ENCODE measurements at places on chromosomes 7 and 10.
A peak's percentile ranks its signal among the peaks of the same experiment; 100 is the strongest.

DNA sequence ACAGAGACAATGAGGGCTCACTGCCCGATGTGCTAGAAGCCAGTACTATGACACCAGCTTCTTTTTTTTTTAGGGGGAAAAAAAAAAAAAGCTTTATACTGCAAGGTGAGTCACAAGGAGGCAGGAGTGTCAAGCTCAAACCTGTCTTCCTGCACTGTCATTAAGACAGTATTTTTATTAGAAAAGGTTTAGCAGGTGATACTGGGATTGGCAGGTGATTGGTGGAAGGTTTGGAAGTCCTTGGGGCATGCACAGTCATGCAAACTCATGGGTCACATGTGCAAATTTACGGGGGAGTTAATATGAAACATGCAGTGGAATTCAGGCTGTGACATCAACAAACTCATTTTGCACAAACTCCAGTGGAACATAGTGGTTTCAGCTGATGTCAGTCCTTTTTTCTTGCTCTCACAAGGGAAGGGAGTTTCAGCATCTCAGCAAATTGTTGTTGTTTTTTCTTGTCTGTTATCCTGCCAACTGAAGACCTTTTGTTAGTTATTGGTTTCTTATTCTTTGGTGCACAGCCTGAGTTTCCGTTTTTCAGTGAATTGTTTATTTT lies 530.6 kb downstream of the ANKRD7 start:
- DNase-seq = no peak

- no peak for DNase-seq
Observed at GRCh38 chr7:14170872-14171271, 181.4 kb upstream of the ETV1 start.

DNA sequence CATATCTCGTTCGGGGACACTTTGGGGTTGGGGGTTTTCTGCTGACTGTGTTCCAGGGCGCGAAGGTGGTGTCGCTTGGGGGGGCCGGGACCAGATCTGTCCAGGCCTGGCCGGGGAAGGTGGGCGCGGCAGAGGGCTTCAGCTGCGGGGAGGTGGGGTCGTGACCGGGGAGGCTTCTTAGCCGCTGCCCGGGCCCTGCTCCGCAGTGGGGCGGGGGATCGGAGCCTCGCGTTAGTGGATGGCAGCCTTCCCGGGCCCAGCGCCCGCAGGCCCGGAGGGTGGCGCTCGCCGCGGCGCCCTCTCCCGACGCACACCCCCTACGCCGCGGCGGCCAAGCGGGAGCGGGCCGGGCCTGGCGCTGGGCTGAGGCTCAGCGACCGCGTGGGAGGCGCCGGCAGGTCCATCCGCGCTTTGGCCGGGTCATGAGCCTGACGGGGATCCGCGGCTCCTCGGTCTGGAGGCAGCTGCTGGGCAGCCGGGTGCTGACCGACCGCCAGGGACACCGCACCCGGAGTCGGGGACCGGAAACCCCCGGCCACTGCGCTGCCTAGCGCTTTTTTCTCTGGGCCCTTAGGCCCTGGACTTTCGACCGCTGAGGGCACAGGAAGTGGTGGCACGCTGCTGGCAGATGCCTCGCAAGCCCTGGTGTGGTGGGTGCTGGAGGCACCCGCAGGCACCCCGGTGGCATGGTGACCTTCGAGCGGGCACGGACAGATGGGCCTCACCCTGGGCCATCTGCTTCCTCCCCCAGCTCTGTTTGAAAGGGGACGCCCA lies 1.2 kb downstream of the AGAP3 start:
- no peak for DNase-seq

DNA sequence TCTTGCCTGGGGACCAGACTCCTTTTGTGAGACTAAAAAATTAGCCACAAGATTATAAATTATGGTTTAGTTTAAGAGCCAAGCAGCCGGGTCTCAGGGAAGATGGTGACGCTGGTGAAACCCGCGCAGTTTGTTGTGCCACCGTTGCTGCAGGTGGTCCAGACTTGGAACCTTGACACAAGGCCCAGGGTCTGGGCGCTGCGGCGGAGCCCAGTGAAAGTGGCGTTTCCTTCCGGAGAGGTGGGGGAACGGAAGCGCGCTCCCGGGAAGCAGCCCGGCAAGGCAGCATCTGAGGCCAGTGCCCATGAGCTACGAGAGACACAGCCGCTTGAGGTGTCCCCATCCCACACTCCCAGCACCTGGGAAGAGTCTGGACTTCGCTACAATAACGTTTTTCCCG lies 131.6 kb downstream of the SKIDA1 start:
- no peak for DNase-seq

DNA sequence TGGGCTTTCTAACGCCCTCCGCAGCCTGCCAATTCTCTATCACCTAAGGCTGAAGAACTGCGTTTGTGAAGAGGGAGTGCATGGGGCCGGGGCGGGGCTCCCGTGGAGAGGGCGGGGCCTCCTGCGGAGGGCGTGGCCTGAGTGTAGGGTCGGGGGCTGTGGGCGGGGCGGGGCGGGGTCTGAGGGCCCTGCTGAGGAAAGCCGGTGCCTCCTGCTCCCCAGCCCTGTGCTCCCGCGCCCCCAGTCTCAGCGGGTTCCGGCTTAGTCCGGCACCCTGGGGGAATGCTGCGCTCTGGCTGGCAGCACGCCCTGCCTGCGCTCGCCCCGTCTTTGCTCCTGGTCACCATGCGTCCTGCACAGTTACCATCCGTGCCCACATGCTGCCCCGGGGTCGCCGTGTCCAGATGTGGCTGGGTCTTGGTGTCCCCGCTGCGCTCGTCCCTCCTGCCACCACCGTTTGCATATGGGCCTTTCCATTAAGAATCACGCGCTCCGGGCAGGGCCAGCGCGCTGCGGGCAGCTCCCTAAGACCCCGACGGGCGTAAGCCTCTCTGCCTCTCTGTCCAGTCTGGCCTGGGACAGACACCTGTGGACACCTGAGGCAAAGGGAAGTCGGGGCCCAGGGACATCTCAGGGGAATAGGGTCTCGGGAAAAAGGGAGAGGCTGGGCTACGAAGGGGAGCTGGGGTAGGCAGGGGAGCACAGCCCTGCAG lies 144.0 kb upstream of the RET start:
- peak; percentile 13 for DNase-seq

- no peak for DNase-seq
Observed at GRCh38 chr10:119003572-119004289, 25.8 kb upstream of the NANOS1 start.

- DNase-seq = peak; percentile 68
Observed at GRCh38 chr10:72340510-72341261, 14.0 kb downstream of the DNAJB12 start.

- DNase-seq = peak; percentile 13
Observed at GRCh38 chr7:21355406-21355874, 72.4 kb upstream of the SP4 start.

DNA sequence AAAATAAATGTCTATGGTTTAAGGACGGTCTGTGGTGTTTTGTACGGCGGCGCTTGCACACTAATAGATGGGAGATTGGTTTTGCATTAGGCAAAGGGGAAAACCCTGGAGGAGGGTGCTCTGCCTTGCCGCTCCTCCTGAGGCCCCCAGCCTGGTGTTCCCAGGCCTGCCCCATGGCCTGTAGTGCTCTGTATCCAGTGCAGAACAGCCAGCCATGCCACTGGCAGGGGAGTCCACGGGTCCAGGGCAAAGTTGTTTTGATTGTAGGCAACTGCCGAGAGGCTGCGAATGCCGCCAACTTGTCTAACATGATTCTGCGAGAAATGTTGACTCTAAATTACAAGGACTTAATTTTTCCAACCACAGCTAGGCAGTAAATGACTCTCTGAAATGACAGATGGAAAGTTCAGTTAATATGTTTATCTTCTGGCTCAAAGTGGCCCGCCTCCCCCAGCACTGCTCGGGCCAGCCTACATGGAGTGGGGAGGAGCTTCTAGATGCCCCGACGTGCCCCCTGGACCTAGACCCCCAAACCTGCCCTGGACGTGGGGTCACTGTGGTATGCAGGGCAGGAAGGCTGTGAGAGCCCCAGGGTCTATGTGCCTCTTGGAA lies 104.6 kb upstream of the GDF10 start:
- DNase-seq = no peak

- no peak for DNase-seq
Observed at GRCh38 chr10:74976565-74976964, 134.9 kb upstream of the SAMD8 start.

DNA sequence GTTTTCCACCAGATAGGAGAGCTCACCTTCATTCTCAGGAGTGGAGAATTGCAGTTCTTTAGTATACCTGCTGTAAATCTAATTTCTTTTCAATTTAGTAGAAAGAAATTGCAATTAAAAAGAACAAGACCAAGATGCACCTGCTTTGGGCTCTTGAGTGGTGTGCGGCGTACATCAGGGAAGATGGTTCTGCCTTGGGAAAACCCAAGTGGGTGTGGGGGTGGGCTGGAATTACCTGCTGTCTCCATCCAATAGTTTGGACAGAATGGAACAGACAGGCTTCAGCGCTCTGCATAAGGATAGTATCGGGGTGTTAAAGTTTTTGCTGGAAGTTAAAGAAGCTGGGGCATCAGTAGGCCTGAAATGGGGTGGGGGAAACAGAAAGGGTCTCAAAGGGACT lies 7.2 kb upstream of the ADCY1 start:
- no peak for DNase-seq

DNA sequence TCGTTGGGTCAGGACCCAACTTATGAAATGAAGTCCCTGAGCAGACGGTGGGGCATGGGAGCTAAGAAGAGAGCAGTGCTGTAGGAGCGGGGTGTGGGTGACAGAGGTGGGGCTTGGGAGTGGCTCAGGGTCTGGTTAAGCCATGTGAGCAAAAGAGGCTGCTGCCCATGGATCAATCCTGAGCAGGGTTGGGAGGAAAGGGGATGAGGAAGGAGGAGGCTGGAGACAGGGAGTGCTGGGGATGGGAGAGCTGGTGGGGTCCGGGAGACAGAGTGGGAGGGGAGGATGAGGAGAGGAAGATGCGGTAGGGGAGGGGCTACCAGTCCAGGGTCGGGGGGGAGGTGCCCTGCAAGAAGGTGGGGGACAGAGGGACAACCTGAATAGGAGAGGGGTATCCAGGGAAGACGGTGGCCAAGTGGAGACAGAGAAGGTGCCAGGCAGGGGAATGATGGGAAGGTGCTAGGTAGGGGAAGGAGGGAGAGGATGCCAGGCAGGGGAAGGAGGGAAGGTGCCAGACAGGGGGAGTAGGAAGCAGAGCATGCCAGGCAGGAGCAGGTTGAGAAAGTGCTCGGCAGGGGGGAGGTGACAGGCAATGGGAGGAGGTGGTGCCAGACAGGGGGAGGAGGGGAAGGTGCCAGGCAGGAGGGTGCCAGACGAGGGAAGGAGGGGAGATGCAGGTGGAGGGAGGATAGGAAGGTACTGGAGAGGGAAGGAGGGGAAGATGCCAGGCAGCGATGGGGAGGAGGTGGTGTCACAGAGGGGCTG lies 27.5 kb upstream of the SMARCD3 start:
- DNase-seq = no peak

GRCh38 chr10:31972519-31973041 lies 43.9 kb upstream of the ARHGAP12 start:
- no peak for DNase-seq

DNA sequence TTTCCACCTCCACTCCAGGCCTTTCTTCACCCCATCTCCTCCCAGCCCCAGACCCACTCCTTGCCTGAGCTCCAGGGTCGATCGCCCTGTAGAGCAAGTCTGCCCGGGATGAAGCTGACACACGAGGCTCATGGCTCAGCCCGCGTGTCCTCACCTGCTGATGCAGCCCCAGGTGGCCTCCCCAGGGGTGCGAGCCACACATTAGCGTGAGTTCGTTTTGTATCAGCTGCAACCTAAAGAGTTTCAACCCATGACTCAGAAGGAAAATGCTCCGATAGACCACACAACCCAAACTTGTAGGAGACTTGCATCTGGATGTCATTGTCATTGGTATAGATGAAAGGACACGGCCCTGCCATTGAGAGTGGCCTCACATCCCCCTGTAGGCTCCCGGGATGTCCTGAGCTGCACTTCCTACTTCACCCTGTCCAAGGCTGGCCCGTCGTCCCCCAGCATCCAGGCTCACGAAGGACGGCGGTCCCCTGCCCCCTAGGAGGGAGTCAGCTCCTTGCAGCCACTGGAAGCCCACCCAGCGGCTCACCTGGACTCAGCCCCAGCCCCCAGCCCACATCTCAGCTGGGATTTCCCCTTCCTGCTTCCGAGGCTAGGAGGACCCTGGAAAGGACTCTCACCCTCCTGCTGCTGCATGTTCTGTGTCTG lies 97.7 kb downstream of the HTR5A start:
- no peak for DNase-seq

GRCh38 chr10:98058295-98058694 lies 27.9 kb upstream of the CRTAC1 start:
- DNase-seq = no peak

DNA sequence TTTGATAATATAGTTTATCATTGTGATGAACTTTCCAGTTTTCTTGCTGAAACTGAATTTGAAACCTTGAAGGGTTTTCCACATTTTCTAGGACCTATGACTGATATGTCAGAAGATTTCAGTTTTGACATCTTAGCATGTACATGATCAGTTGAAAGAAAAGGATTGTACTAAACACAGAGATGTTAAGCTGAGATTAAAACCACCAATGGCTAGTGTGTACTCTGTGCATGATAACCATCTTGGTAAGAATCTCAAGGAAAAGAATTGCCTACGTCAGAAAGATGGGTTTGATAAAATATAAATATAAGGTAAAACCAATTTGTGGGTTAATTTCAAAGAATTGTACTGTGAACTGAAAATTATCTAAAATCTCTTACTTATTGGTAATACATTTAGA lies 776.4 kb downstream of the GATA3 start:
- no peak for DNase-seq

DNA sequence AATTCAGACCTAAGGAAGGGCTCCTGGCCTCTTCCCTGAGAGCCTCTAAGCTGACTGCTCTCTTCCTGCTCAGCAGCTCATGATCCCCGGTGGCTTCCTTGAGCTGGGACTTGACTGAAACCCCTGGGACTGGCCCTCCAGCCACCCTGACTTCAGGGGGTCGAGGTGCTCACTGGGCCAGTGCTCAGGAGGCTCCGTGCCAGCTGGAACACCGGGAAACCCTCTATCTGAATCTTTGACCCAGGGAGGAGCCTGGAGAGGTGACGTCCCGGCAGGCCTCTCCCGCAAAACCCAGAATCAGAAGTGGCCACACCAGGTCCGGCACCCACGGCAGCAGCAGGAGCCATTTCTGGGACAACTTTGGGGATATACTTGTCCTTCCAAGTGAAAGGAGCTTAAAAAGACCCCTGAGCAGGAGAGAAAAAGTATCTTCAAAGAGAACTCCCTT lies 110.7 kb downstream of the WDR37 start:
- no peak for DNase-seq

GRCh38 chr10:77798940-77799339 lies 127.6 kb downstream of the DLG5 start:
- no peak for DNase-seq

- no peak for DNase-seq
Observed at GRCh38 chr10:51804866-51805265, 105.5 kb upstream of the CSTF2T start.

- no peak for DNase-seq
Observed at GRCh38 chr10:119917777-119918176, 25.2 kb downstream of the SEC23IP start.

GRCh38 chr7:132407764-132408163 lies 168.5 kb downstream of the PLXNA4 start:
- DNase-seq = no peak

GRCh38 chr7:2325162-2325561 lies 10.9 kb upstream of the SNX8 start:
- no peak for DNase-seq

GRCh38 chr7:92621561-92622023 lies 31.4 kb upstream of the FAM133B start:
- no peak for DNase-seq

Data from activated T-helper 1 cell treated with anti-CD3 and anti-CD28 coated beads, Interleukin-2, amount 50 U/mL, for 16 hours (primary cell).